Stimulated activated CD8-positive, alpha-beta memory T cell treated with anti-CD3 and anti-CD28 coated beads, Interleukin-2, amount 100 ng/mL, for 48 hours (primary cell): ENCODE measurements at places on chromosomes 7 and 10.

DNA sequence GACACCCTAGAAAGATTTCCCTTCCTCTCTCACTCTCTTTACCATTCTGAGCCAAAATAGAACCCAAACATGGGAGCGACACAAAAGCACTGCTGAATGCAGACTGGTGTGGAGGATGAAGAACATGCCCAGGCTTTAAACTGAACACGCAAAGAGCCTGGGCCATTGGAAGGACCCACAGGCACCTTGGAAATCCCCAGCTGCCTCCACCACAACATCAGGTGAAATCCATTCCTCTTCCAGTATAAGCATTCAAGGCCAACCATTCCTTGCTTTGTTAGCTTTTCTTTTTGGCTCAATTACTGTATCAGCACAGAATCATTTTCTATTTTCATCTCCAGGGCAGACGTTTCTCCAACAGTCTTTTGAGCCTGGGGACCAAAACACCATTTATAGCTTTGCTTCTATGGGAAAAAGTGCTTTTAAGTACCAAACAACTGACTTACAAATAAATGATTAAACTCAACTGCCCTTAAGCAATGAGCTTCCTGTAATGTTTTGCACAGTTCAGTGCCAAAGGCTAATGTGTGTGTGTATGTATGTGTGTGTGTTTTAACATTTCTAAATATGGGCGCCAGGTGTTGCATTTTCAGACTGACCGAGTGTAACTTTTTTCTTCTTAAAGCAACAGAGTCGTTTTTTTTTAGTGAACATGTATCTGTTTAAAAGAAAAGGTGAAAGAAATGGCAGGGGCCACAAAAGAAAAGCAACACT lies 16.2 kb upstream of the BLNK start:
- no peak for DNase-seq

GRCh38 chr7:32616625-32617024 lies 121.3 kb downstream of the AVL9 start:
- DNase-seq = no peak

- DNase-seq = no peak
Measured at GRCh38 chr10:58758321-58758720, 245.6 kb downstream of the BICC1 start.

GRCh38 chr7:131115340-131115739 lies 212.3 kb upstream of the MKLN1 start:
- no peak for DNase-seq

DNA sequence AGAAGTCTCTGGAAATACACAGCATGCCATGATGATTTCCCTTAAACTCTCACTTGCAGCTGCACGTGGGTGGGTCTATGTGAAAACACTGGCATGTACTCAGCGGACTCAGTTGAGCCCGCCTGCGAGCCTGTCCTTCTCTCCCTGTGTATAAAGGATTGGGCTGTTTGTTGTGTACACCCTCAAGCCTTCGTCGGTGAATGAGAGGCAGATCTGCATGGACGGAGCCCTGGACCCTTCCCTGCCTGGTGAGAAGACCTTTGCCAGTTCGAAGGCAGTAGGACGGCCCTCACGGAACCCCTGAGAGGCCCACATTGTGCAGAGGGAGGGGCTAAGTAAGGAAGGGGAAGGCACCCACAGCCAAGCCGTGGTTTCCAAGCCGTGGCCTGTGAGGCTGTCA lies 121.2 kb downstream of the WDFY4 start:
- no peak for DNase-seq

GRCh38 chr10:110650265-110650668 lies 6.1 kb downstream of the RBM20 start:
- no peak for DNase-seq

GRCh38 chr7:24245362-24245761 lies 38.6 kb upstream of the NPY start:
- DNase-seq = no peak

- no peak for DNase-seq
Measured at GRCh38 chr7:26162431-26162830, 10.4 kb downstream of the NFE2L3 start.

DNA sequence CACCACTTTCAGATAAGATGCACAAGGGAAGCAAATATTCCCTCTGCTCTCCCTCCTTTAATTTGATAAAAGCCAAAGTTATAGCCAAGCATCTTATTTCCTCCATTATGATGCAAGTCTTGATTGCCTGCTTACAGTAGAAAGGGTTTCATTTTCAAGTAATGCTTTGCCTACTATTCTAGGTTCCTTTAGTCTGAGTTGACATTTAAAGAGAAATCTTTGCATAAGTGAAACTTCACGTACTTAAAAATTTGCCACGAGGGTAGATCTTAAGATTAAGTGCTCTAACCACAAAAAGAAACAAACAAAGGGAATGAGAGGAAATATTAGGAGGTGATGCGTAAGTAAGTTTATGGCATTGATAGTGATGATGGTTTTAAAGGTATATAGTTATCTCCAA lies 78.1 kb upstream of the VWDE start:
- no peak for DNase-seq

DNA sequence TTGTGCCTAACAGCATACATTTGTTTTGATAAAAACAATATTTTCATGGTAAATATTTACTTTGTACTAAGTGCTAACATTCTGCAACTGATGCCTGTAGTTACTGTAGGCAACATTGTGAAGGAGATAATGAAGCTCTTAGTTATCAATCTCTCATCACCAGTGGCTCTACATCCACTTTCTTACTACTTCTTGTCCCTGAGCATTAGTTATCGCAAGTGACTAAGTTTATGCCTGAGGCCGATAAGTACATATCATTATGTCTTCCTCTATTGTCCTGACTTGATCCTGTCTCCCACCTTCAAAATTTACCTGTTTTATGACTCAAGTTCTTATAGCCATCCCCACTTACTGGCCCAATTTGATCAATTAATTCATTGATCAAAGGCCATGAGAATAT lies 63.6 kb downstream of the MACC1 start:
- DNase-seq = no peak

- no peak for DNase-seq
Measured at GRCh38 chr7:56105508-56105907, 768 bp downstream of the CHCHD2 start.

- DNase-seq = no peak
Measured at GRCh38 chr10:7409732-7410168, 1.1 kb downstream of the SFMBT2 start.

GRCh38 chr10:84205049-84205852 lies 10.9 kb downstream of the CDHR1 start:
- DNase-seq = peak; percentile 52

DNA sequence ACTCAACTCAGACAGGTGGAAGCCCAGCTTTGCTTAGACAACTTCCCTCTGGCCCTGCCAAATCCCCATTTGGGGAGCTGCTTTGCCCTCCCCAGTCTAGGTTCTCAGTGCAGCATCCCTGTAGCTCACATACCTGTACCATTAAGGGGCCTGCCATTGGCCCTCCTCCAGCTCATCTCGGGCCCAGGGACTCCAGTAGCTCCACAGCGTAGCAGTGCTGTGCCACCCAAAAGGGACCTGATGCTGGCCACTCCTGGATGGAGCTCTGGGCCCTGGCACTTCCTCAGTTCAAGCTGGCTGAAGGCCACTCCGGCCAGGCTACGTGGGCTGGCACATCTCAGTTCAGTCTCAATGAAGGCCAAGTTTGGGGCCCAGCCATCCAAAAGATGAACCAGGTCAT lies 7.4 kb downstream of the LRIT1 start:
- no peak for DNase-seq

DNA sequence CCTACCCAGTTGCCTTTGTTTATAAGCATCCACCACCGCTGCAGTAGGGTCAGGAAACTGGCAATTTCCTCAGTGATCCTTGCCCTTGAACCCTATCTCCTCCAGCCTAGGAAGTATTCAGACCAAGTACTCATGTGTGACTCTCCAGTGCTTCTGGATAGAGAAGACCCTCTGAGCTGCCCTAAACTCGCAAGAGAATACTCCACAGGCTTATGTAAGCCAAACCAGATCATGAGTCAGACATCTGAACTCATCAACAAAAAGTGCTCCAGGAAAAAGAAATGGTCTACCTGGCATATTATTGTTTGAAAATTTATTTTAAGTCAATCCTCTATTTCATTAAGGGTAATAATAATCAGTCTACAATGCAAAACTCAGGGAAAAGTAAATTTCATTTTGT lies 101.3 kb downstream of the KAT6B start:
- no peak for DNase-seq

DNA sequence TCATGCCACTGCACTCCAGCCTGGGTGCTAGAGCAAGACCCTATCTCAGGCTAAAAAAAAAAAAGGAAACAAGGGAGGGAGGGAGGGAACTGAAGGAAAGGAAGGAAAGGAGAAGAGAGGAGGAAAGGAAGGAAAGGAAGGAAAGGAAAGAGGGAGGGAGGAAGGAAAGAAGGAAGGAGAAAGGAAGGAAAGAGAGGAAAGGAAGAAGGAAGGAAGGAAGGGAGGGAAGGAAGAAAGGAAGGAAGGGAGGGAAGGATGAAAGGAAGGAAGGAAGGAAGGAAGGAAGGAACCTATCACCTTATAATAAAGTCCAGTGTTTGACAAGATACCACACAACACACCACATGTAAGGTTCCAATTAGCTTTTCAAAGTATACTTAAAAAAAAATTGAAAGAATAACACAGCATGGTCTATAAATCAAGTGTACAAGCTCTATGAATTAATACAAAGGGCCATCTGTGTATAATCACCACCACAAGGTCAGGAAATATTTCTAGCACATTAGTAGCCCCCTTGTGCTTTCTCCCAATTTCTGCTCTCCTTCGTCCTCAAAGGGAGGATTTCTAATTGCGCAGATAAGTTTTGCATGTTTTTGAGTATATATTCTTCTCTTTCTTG lies 26.4 kb downstream of the RNF216 start:
- no peak for DNase-seq

DNA sequence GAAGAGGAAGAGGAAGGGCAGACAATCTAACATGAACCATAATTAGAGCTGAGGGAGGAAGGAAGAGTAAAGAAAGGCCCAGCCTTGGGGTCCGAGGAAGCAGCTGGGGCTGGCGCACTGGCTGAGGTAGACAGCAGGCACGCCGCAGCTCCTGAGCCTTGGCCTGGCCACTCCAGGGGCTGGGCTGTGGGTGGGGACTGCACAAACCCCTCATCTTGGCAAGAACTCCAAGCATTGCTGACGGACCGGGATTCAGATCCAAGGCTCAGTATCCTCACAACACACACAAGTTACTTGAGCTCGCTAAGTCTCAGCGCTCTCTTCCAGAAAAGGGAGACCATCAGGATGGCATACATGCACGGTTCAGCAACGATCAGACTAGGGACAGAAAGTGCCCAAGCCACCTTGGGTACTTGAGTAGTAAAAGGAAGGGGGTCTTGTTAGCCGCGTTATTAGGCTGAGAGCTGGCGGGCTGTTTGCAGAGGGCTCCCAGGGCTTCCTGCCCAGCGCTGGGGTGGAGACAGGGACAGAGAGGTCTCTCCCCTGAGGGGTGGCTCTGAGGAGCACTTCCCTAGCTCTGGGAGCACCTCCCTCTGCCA lies 4.5 kb downstream of the TNS3 start:
- DNase-seq = no peak

- no peak for DNase-seq
Measured at GRCh38 chr7:92813390-92814024, 22.9 kb downstream of the CDK6 start.

GRCh38 chr7:123849855-123850254 lies 4.9 kb downstream of the HYAL4 start:
- no peak for DNase-seq

GRCh38 chr7:38842746-38843145 lies 66.2 kb downstream of the VPS41 start:
- no peak for DNase-seq

- no peak for DNase-seq
Measured at GRCh38 chr10:70683940-70684339, 11.6 kb downstream of the ADAMTS14 start.

- DNase-seq = no peak
Measured at GRCh38 chr10:63331586-63331985, 134.2 kb downstream of the JMJD1C start.

DNA sequence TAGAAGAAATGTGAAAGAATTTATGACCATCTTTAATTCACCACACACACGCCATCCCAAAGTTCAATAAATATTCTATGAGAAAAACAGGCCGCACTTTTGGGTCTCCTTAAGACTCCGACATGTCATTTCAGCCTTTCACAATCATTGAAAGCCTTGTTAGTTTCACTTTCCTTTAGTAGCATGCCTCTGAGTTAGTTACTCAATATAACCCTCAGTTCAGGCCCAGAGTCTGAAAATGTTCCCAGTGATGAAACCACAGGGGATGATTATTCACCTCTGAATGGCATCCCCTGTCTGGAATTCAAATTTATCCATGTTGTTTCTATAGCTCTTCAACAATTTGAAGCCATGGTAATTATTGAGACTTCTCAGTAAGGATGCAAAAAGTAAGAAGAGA lies 278.1 kb upstream of the NRP1 start:
- no peak for DNase-seq

DNA sequence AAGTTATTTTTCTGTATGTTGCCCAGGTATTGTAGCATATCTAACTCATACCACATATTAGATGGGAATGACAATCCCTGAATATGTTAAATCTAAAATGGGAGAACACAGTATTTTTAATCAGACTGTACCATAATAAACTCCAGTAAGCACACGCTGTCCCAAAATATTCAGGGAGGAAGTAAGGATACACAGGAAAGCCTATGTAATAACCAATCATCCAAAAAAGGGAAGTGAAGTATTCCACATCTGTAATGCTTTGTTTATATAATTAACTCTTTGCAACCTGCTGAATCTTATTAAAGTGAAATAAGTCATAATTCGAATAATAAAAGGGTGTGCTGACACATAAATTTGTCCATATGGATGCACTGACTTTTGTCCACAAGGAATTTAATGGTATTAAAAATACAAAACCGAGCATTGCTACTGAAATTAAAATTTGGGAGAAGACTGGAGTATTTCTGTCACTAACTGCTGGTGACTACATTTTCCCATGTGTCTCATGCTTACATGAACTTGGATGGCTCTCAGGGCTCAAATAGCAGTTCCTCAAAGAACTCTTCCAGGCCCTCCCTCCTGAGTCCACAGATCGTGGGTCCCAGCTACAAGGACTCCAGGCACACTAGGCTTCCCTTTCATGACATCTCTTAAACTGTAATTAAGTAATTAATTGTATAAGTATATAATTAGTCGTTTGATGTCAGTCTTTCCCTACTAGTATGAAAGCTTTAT lies 120.6 kb downstream of the NEBL start:
- no peak for DNase-seq

GRCh38 chr7:5495581-5496375 lies 72.1 kb upstream of the TNRC18 start:
- DNase-seq = no peak

GRCh38 chr10:24866604-24867583 lies 85.5 kb downstream of the PRTFDC1 start:
- DNase-seq = no peak

GRCh38 chr10:120700426-120700825 lies 150.7 kb upstream of the WDR11 start:
- DNase-seq = no peak

DNA sequence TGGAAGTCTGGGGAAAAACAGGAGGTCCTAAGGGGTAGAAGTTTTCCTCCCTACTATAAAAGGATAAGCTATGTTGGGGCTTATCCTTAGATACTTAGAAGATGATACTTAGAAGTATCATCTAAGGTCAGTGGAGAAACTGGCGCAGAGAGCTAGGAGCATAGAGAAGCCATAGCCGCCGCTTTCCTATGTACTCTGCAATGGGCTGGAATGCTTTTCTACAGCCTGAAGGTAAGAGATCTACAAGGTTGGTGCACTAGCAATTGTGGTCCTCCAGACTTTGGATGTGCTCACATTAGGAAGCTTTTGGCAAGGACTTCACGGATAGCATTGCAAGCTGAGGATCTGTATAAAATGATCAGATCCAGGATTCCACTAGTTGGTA lies 12.4 kb upstream of the OPTN start:
- DNase-seq = no peak

- DNase-seq = no peak
Measured at GRCh38 chr7:133539016-133539415, 286.1 kb downstream of the EXOC4 start.
